ENCODE measurements at places on chromosomes 4 and X.

DNA sequence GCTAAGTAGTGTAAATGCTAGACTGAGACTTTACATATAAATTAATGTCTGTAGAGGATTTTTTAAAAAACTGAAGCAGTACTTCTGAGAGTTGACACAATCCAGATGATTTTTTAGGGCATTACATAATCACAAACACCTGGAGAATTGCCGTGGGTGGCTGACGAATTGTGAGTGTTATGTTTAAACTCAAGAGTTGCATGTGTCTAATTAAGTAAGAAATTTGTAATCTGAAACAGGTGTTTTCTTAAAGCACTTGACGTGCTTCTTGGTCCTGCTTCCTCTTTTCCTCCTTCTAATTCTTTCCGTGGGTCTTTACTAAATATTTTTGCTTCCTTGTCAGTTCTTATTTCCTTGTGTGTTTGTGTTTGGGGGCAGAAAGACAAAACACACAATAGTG is 27.8 kb downstream of the PIR start:
- no peak for DNase-seq

GRCh38 chrX:107646735-107647134 is 18.4 kb downstream of the PRPS1 start:
- DNase-seq: no peak

GRCh38 chr4:130074096-130074495 is 978.1 kb downstream of the C4orf33 start:
- DNase-seq: no peak

DNA sequence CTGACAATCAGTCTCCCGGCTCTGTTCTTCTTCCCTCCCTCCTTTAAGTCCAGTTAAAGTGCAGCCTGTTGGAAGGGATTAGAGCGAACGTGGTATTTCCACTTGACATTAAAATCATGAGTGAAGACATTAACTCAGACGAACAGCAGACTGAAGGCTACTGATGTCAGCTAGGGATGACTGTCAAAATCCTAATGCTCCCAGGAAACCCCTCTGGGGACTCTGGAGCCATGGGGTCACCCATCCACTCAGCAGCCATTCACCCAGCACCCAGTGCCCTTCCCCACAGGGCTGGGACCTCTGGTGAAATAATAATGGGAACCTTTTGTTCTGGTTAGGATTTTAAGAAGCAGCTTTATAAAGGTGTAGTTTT is 113.9 kb downstream of the DRD5 start:
- DNase-seq: no peak

DNA sequence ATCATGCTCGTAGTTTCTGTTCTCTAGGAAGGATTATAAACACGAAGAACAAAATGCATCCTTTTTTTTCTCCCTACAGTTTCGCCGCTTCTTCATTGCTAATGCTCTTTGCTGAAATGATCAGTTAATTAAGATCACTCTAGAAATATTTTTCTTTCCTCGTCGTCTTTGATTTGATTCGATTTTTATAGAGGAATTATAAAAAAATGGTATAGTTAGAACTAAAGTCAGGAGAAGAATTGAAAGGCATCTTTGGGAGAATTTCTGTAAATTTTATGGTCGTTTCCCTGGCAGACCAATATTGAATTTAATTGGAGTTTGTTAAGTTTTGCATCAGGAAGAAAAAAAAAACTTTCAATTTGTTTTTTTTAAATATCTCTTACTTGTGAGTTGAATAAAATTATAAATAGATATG is 1.1 kb upstream of the NKX3-2 start:
- DNase-seq: no peak

- peak; percentile 34 for DNase-seq
Measured at GRCh38 chr4:148376151-148376550, 66.1 kb downstream of the NR3C2 start.

- DNase-seq: no peak
Measured at GRCh38 chr4:82779032-82779431, 19.6 kb downstream of the SCD5 start.

DNA sequence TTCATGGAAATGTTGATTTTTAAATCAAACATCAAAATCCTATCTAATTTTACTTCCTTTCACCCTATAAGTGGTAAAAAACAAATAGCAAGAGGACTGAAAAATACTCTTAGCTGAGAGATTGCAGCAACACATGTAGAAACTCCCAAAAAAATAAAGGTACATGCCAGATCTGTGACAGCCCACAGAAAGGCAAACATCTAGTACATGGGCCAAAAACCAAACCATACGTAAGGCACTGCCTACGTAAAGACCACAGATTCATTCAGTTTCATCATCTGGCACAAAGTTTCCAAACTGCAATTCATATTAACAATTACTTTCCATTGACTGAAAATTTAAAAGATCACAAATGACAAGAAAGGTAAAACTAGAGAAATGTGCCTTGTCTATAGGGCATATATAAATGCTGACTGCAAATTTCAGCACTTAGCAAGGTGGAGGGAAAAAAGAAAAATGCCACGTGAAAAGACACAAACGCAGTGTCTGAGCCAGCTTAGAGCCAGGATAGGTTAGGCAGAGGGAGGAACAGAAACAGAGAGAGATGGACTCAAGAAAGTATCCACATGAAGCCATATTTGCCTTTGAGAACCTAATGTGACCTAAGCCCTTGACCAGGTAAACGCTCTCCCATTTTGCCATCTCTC is 88.1 kb downstream of the TSPAN5 start:
- no peak for DNase-seq

DNA sequence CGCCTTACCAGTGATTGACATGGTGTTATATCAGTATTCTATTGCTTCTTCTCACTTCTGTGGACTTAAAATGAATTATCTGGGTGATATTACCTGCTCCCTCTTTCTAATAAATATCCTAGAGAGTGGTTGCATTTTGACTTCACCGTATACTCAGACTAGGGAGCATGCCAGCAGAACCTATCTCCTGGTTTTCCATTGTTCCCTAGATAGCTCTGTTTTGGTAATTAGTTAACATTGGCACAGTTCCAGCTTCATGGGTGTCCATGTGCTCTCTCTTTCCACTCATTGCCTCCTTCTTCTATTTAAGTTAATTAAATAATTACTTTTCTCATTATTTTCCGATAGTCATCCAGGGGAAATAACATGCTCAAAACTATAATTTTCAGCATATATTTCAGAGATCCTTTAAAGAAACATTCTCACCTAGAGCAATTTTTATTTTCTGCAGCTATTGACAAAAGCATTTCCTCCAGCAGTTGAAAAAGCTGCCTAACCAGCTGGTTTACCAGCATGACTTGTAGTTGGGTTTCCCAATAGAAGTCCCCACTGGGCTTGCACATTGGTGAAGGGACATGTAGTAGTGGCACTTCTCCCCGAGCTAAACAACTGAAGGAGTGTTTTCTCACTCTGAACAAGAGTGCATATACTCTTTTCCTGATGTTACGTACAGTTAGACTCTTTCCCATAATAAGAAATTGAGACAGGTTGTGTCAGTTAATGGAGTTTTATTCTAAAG is 27.9 kb upstream of the PAPSS1 start:
- DNase-seq: no peak
